ENCODE measurements at places on chromosomes 7 and 10. TPM values are rescaled to one million over a fixed set of nuclear protein-coding genes. Genes with fewer than 3 reads are reported as not detected.
A peak's percentile ranks its signal among the peaks of the same experiment; 100 is the strongest.

GRCh38 chr10:7121154-7121797, 289.6 kb downstream of the SFMBT2 start:
- H3K36me3 ChIP-seq = no peaks in the 10 kb centered on the region
- H3K4me1 ChIP-seq = peaks cover 15% of the 10 kb centered on the region
- DNase-seq = peak; percentile 80

The TNKS2 gene
- total RNA-seq = 27.1 TPM

The ERVW-1 gene
- not detected for total RNA-seq

The SP4 gene
- 58.7 TPM for total RNA-seq

The INMT gene
- total RNA-seq = not detected

The SLC35B4 gene
- 18.0 TPM for total RNA-seq

The ANKRD30A gene
- not detected for total RNA-seq

The FEZF1 gene
- not detected for total RNA-seq

- H3K4me1 ChIP-seq = peaks cover 5% of the 10 kb centered on the region
- no peak for DNase-seq
- no peak overlapping the region for H3K4me3 ChIP-seq
- H3K27me3 ChIP-seq = no peaks in the 10 kb centered on the region
Measured at GRCh38 chr7:7732621-7733281, 14.3 kb upstream of the RPA3 start.

DNA sequence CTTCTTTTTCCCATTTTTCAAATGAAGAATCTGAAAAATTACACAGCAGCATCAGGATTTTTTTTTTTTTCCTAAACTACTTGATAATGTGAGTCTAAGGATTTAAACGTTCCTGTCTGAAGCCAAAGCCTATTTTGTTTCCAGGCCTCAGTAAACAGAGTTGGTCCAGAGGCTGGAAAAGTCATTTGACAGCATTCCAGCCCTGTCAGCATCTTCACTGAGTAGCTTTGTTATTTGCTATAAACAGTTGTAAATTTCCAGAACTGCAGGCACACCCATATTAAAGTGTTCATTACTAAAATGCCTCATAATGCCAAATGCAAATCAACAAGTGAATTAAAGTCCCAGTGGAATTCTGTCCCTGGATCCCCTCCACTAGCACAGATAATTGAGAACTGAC, 35.5 kb upstream of the KMT2E start:
- peaks cover 10% of the 10 kb centered on the region for H3K36me3 ChIP-seq
- H3K27me3 ChIP-seq = no peaks in the 10 kb centered on the region
- H3K27ac ChIP-seq = no peak overlapping the region
- H3K4me1 ChIP-seq = peaks cover 45% of the 10 kb centered on the region

Data from activated CD8-positive, alpha-beta memory T cell treated with anti-CD3 and anti-CD28 coated beads, Interleukin-2, amount 10 ng/mL, durations not matched to agents 7 days and 5 days (primary cell).